ENCODE measurements at places on chromosomes 4 and X.

- no peak for DNase-seq
Measured at GRCh38 chr4:101643186-101643837, 147.2 kb upstream of the BANK1 start.

GRCh38 chrX:154596290-154596929 lies 11.5 kb downstream of the CTAG1A start:
- DNase-seq: no peak

DNA sequence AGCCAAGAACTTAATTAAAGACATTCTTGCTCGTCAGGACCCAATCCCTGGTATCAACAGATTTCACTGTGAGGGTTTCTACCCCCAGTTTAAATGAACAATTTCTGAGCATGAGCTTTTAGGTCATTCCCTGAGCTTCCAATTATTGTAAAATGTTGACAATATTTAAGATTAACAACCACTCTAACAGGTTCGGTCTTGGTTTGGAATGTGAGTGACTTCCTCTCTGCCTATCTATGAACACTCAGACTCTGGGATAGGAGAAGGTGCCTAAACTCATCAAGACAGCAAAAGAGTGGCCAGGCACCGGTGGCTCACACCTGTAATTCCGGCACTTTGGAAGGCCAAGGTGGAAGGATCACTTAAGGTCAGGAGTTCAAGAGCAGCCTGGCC lies 82.9 kb upstream of the TMEM150C start:
- no peak for DNase-seq

- DNase-seq: no peak
Measured at GRCh38 chr4:28109801-28110200, 1249.2 kb downstream of the STIM2 start.

DNA sequence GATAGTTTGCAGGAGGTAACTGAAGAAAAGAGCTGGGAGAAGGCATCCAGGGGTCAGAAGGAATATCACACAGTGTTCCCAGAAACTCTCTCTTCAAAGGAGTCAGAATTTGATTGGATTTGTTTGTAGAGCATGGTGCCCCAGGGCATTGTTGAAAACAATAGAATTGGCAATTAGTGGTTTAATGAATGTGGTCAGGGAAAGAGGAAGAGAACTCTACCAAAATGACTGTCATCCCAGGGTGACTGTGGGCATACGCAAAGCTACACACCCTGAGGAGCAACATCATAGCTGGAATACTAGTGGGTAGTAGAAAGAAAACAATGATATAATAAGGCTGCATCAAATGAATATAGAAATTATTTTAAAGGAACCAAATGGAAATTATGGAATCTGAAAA lies 21.5 kb downstream of the TNIP2 start:
- DNase-seq: no peak

- no peak for DNase-seq
Measured at GRCh38 chrX:107304141-107304540, 97.7 kb downstream of the DNAAF6 start.

- no peak for DNase-seq
Measured at GRCh38 chrX:46380148-46380752, 165.0 kb downstream of the ZNF674 start.

DNA sequence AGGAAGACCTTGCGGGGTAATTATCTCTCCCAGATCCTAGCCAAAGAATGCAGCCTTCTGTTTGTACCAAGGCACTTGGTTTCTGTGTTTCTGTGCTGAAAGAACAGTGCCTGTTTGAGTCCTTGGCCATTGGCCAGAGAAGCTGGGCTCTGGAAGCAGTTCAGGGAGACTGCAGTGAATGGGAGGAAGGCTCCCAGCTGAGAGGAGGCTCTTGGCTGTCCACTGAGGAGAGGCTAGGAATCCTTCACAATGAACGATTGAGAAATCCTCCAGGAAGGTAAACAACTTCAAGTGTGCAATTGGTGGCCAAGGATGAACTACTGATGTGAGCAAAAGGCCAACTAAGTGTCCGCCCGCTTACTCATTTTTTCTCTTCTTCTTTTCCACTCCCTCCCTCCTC lies 61.3 kb downstream of the HS3ST1 start:
- DNase-seq: no peak
